ENCODE measurements at places on chromosomes 5 and 9.
A peak's percentile ranks its signal among the peaks of the same experiment; 100 is the strongest.

- DNase-seq: no peak
These were observed 10.5 kb downstream of the CLTB start for GRCh38 chr5:176405656-176406435.

DNA sequence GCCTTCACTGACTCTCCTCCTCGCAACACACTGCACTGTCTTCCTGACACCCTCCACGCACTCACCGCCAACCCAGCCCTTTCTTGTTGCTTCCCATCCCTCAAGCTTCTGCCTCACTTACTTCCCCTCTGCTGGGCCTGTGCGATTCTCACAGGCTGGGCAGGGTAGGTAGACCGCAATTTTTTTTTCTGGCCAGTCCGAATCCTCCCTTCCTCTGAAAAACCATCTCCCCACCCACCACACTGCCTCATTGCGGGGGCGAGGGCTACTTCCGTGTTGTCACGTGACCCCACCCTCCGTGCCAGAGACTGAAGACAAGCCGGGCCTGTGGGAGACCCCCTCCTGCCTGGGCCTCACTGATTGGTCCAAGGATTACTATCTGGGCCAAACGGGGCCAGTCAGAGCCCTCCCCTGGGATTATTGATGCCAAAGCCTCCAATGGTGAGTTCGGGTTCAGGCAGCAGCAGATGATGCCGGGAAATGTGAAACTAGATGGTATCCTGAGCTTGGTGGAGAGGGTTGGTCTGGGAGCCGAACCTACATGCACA lies 73.1 kb downstream of the STK10 start:
- peak; percentile 83 for DNase-seq

DNA sequence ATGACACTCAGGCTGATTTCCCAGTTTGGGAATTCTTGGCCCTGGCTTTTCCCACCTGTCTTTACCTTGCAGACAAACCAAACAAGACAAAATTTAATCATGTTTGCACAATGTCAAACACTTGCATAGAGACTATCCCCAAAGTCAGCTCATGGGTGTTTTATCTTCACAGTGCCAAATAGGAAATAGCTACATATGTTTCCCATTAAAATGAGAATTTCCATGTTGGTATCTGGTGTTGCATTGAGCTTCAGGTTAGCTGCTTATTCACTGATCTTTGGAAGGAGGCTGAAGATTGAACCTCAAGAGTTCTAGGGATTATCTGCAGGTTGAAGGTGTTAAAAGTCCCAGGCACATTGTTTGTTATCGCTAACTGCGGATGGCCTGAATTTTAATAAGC lies 19.5 kb downstream of the MAP1B start:
- DNase-seq: no peak

- no peak for DNase-seq
These were observed 36.7 kb upstream of the RGMB start for GRCh38 chr5:98736753-98737152.

DNA sequence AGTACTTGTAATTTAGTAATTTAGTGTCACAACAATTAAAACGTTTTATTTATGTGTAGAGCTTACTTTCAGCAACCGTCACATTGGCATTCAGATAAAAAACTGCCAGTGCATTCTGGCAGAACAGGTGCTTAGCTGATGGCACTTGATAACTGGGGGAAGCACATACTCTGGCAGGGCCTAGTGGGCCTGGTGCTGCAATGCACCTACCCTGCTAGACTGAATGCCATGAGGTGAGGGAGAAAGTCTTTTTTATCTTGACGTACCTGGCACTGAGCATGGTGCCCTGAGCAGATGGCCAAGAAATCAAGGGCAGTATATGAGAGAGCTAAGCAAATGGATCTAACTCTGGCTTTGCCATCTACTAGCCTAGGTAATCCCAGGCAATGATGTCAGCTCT lies 280.6 kb upstream of the EFNA5 start:
- no peak for DNase-seq

DNA sequence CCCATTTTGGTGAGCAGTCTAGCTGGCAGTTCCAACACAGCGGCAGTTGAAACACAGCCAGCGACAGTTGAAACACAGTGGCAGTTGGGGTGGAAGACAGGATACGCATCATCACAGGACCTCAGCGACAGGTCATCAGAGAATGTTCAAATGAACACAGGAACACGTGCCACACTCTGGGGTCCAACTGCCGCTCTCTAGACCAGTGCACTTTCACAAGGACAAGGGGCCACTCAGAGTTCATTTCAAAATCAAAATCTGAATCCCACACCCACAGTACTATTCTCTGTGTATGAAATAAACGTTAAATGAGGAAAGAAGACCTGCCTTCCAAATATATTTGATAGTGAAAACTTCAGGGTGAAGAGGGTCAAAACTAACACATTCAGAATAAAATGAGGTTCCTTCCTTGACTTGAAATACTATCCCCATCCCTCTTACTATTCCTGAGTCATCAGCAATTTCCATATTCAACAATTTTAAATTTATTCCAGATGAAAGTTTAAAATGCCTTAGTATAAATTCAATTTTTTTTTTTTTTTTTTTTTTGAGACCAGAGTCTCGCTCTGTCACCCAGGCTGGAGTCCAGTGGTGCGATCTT lies 53.0 kb upstream of the SIMC1 start:
- no peak for DNase-seq

- DNase-seq: no peak
These were observed 42.9 kb downstream of the SUB1 start for GRCh38 chr5:32628049-32628844.

DNA sequence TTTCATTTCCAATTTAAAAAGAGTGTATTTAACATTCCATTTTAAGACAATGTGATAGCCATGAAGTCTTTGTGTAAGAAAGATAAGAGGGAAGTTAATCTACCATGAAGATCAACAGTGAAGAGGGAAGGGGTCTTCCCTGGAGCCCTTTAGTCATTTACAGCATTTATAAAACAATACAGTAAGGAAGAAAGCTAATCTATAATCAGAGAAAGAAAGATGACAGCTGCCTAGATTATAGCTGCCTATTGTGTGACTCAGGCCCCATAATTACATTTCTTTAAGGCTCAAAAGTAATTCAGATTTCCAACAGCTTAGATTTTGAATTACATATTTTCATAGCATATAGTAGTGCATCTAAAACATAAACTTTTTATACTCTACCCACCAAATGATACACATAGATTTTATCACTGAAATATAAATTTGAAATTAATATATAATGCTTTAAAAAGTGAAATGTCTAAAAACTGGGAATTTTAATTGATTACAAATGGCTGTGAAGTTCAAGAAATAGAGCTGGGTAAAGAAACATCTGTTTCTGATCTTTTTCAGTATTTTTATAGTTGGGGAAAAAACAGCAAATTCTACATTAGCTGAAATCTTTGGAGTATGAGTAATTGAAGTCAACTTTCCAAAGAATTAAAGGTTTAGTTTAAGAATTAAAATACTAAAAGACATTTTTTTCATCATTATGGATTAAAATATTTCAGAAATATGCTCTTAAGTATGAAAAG lies 89.6 kb downstream of the RIC1 start:
- DNase-seq: no peak

DNA sequence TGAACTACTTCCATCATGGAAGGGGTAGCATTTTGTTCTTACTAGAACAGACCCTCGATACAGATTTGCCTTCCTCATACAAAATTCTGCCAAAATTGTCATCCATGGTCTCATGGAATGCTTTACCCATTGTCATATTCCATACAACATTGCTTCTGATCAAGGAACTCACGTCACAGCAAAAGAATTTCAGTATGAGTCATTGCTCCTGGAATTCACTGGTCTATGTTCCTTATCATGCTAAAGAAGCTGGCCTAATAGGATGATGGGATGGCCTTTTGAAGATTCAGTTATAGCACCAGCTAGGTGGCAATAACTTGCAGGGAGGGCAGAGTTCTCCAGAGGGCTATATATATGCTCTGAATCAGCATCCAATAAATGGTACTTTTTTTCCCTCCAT lies 18.2 kb upstream of the FNIP1 start:
- no peak for DNase-seq
